ENCODE measurements at places on chromosomes 3 and 15.

- no peak for DNase-seq
Observed at GRCh38 chr15:70463453-70463834, 299.9 kb downstream of the UACA start.

DNA sequence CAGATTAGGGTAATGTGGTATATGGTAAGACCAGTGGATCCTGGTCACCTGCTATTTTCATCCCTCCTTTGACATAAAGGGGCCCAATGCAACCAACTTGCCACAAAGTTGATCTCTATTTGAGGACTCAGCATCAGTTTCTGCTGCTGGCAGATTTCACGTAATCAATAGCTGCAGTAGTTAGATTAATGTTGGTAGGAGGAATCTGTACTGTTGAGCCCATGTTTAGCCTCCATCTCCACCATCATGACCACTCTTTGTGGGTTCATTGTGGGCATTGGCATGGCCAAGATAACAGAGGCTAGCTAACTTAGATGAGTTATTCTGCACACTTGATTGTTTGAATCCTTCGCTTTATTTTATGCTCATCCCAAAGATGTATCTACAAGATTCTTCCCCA, 29.9 kb downstream of the CGGBP1 start:
- DNase-seq: no peak

DNA sequence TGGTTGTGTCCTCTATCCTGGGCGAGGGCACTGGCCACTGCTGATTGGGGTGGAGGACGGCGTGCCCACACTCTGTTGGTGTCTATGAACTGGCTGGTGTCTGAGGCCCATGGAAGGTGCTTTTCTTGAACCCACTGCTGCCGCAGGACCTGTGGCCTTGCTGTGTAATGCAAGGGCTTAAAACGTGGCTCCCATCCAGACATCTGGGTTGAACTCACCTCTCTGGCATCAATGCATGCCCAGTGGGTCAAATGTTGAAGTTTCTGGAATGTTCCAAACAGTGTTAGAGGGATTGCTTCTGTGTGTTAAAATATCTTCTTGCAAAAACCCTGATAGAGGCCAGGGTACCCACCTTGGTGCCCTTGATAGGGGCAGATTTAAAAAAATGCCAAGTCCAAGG, 42.6 kb downstream of the FAM3D start:
- no peak for DNase-seq

GRCh38 chr3:18774319-18775088, 349.4 kb upstream of the SATB1 start:
- DNase-seq: no peak

- DNase-seq: no peak
Observed at GRCh38 chr15:101389362-101389761, 94.3 kb upstream of the SNRPA1 start.

DNA sequence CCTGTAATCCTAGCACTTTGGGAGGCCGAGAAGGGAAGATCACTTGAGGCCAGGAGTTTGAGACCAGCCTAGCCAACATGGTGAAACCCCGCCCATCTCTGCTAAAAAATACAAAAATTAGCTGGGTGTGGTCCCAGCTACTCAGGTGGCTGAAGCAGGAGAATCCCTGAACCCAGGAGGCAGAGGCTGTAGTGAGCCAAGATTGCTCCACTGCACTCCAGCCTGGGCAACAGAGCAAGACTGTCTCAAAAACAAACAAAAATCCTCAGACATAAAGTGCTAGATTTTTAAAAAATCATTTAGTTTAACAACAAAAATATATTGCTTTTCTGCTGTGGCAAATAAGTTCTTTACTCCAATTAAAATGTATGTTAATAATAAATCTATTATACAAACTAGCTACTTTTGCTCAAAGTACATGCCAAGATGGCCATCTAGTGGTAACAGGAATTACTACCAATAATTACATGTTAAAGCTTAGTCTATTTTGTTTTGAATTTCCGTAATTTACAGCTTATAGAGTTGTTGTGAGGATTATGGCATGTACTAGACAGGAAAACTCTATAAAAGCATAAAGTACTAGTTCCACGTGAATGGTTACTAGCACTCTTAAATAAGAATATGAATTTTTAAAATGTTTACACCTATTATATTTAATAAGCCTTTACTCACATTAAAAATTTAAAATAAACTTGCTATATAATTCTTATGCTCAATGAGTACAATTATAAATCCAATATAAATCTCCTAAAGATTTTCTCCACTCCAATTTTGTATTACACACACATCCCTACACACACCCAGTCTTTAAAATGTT, 39.0 kb downstream of the GABPB1 start:
- DNase-seq: peak; percentile 31

DNA sequence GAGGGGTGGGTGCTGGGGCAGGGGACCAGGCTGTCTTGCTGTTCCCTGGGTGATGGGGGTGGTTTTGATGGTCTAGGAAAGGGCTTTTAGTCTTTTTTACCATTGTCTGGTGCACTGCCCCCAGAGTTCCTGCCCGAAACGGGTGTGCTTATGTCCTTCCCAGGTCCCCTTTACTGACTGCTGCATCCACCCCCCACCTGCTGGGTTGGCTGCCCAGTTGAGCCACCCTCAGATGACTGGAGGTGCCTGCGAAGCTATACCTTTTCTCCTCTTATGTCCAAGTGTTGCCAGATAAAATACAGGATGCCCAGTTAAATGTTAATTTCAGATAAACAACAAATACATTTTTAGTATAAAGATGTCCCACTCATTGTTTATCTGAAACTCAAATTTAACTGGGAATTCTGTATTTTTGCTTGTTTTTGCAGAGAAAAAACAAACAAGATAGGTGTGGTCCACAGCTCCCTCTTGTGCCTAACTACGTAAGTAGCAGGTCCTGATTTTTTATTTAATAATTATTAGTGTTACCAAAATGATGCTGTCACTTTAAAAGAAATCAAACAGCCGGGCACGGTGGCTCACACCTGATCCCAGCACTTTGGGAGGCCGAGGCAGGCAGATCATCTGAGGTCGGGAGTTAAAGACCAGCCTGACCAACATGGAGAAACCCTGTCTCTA, 6.1 kb upstream of the RPP14 start:
- peak; percentile 61 for DNase-seq

DNA sequence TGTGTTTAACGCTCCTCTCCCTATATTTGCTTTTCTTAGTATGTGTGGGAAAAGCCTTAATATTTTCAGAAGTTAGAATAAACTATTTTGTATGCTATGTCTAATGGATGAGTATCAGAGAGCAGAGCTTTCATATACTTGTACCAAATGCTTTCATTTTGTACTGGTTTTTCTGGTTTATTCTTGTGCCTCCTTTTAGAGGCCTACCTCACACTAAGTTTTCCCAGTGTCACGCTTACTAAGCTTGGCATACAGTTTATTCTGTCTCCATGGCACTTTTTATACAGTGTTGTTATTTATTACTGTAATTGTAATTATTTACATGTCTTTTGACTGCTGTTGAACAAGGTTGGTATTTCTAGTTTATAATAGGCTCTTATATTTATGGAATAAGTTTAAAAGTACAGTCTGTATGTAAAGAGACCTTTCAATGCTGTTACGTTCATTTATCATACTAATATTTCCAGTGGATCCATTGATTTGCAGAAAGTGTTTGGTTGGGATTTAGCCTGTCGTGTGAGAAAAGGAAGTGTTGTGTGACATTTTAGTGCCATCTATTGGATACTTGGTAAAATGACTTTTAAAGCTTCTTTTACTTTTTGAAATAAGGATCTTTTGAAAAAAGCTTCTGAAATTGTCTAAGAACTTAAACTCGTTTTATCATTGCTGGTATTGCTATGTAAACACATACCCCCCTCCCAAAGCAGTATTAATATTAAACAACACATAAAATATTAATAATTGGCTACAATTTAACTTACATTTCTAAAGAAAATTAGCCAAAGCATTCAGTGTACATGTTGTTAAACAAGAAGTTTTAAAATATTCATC, 5.2 kb upstream of the EBLN2 start:
- peak; percentile 36 for DNase-seq

DNA sequence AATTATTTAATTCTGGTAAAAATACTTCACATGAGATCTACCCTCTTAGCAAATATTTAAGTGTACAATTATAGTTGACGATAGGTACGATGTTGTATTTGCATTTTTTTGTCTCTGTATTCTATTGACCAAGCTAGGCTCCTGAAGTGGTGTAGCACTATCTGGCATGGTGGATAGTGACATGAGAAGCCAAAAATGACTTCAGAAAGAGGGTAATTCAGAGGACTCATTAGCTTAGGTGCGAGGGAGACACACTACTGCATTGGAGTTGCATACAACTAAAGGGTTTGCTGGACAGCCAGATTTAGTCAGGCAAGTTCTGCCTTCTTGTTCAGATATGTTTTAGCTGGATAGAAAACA, 50.6 kb downstream of the KBTBD8 start:
- no peak for DNase-seq

DNA sequence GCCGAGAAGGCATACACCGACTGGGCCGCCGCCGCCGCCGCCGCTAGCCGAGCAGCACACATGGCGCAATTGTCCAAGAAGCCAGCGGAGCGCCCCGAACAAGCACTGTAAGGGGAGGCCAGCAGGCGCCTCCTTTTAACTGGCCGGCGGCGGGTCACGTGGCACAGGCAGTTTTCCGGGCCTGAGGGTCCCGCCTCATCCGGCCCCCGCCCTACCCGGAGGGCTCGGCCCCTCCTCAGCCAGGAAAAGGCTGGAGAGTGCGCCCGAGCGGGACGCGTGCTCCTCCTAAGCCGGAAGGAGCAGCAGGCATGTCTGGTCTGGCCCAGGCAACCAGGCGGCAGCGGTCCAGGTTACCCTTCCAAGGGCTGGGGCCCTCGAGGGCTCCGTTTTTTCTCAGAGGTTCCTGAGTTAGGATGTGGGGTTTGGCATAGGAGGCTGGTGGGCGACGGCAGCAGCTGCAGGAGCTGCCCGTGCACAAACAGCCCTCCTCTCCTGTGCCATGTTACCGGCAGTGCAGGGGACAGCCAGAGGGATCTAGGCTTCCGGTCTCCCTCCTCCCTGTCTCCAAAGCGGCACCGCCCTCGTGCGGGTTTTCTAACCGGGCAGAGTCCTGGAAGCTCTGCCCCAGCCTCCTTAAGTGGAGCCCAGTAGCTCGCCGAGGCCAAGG, at the start of gene GPX1:
GPX1 (minus strand) TSS at position 137 of the 667 bp plus-strand sequence; CDS start at position 62, 75 bp downstream.
- peak; percentile 95 for DNase-seq

GRCh38 chr15:51114437-51115119, 19.9 kb upstream of the TNFAIP8L3 start:
- DNase-seq: no peak

- no peak for DNase-seq
Observed at GRCh38 chr15:36977659-36978058, 122.7 kb downstream of the MEIS2 start.

All from SW480 (cell line).